Colonic mucosa (tissue), 4 donors: ENCODE measurements at places on chromosomes 13 and 19.
A peak's percentile ranks its signal among the peaks of the same experiment; 100 is the strongest.

- no peak overlapping the region for H3K4me3 ChIP-seq
- no peaks in the 10 kb centered on the region for H3K4me1 ChIP-seq
- H3K36me3 ChIP-seq: no peaks in the 10 kb centered on the region
- no peaks in the 10 kb centered on the region for H3K27me3 ChIP-seq
- no peak for DNase-seq
Observed at GRCh38 chr19:6958791-6959190, 62.4 kb downstream of the MBD3L2B start.

DNA sequence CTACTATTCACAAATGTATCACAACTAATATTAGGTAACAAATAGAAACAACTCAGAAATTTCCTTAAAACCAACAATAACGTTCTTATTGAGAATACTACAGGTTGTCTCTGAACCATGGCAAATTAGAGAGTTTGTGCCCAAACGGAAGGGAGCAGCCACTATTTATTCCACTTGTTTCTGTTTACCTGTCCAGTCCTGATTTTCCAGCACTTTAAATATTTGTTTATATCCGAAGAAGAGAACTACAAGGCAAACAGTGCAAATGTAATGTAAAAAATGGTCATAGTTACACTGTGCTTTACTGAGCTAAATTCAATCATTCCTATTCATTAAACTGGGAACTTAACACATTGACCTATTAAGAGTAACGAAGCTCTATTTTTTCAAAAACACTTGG, 9.2 kb downstream of the SUCLA2 start:
- no peak overlapping the region for H3K4me3 ChIP-seq
- no peak overlapping the region for H3K27ac ChIP-seq
- H3K4me1 ChIP-seq: no peaks in the 10 kb centered on the region
- no peaks in the 10 kb centered on the region for H3K27me3 ChIP-seq
- no peaks in the 10 kb centered on the region for H3K36me3 ChIP-seq

DNA sequence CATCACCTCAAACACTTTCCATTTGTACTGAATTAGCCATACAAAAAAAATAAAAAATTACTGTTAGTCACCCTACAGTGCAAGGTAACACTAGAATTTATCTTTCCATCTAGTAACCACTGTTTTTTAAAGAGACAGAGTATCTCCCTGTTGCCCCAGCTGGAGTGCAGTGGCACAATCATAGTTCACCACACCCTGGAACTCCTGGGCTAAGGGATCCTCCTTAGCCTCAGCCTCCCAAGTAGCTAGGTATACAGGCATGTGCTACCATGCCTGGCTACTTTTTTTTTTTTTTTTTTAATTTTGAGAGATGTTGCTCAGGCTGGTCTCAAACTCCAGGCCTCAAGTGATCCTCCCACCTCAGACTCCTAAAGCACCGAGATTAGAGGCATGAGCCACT, 17.9 kb downstream of the ANKRD10 start:
- H3K4me1 ChIP-seq: no peaks in the 10 kb centered on the region
- H3K4me3 ChIP-seq: no peak overlapping the region
- no peaks in the 10 kb centered on the region for H3K27me3 ChIP-seq
- no peak for DNase-seq

- H3K4me3 ChIP-seq: no peak overlapping the region
- no peaks in the 10 kb centered on the region for H3K36me3 ChIP-seq
- H3K27ac ChIP-seq: peak overlapping the region; percentile 75
- peak; percentile 84 for DNase-seq
- peaks cover 19% of the 10 kb centered on the region for H3K4me1 ChIP-seq
Observed at GRCh38 chr19:2054763-2055162, 3.7 kb upstream of the MKNK2 start.

DNA sequence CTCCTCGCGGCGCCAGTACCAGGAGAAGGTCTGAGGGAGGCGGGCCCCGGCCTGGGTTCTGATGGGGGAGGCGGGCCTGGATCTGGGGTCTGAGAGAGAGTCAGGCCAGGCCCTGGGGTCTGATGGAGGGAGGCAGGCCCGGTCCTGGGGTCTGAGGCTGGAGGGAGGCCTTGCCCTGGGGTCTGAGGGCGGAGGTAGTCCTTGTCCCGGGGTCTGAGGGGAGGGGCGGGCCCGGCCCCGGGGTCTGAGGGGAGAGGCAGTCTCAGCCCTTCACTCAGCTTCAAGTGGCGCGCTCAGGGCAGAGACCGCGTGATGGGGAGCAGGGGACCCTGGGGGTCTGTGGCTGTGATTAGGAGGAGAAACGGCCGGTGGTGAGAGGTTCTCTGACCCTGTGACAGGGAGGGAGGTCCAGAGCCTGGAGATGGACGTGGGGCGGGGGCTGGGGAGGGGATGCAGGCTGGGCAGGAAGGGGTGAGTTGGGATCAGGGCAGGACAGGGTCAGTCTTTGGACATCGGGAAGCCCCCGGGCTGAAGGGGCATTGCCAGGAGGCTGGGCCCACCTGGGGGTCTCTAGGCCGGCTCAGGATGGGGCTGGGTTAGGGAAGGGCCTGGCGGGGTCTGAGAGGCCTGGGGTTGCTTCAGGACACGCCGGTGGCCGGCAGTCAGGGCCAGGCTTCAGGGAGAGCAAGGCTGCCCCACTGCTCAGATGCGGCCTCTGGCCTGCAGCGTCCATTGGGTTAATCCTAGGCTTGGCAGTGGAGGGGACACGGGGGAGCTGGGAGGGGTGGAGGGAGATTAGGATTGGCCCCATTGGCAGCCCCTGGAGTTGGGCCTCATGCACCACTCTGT, 18.7 kb downstream of the HCN2 start:
- no peaks in the 10 kb centered on the region for H3K36me3 ChIP-seq
- no peak overlapping the region for H3K4me3 ChIP-seq
- DNase-seq: no peak
- H3K4me1 ChIP-seq: no peaks in the 10 kb centered on the region
- peaks cover 24% of the 10 kb centered on the region for H3K27me3 ChIP-seq
- H3K27ac ChIP-seq: no peak overlapping the region

DNA sequence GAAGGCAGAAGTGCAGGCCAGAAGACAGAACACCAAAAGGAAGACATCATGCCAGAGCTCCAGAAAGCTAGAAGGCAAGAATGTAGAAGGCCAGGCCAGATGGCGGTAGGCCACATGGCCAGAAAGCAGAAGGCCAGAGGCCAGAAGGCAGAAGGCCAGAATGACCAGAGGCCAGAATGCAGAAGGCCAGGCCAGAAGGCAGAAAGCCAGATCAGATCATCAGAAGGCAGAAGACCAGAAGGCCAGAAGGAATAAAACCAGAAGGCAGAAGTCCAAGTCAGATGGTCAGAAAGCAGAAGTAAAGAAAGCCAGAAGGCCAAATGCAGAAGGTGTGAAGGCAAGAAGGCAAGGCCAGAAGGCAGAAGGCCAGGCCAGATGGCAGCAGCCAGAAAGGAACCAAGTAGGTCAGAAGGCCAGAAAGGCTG, 185.0 kb downstream of the TUBA3C start:
- no peak overlapping the region for H3K27ac ChIP-seq
- H3K36me3 ChIP-seq: no peaks in the 10 kb centered on the region
- no peak overlapping the region for H3K4me3 ChIP-seq
- DNase-seq: no peak
- no peaks in the 10 kb centered on the region for H3K27me3 ChIP-seq

DNA sequence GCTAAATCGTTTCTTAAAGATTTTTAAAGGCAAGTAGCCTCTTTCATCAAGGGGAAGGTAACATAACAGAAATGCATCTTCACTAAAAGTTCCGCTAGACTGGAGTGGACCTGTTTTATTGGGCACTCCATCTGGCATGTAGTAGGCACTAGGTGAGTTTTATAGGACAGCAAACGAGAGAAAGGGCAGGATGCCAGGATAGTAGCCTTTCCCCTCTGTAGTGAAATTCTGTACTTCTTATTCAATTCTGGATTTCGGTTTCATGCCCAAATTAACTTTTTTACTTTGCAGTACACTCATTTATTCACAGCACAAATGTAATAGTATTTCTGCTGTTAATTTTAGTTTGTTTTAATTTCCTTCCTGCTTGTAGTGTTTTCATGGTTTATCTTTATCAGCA, 45.2 kb downstream of the GPR180 start:
- H3K4me1 ChIP-seq: no peaks in the 10 kb centered on the region
- no peak for DNase-seq
- H3K27me3 ChIP-seq: no peaks in the 10 kb centered on the region
- H3K36me3 ChIP-seq: no peaks in the 10 kb centered on the region

DNA sequence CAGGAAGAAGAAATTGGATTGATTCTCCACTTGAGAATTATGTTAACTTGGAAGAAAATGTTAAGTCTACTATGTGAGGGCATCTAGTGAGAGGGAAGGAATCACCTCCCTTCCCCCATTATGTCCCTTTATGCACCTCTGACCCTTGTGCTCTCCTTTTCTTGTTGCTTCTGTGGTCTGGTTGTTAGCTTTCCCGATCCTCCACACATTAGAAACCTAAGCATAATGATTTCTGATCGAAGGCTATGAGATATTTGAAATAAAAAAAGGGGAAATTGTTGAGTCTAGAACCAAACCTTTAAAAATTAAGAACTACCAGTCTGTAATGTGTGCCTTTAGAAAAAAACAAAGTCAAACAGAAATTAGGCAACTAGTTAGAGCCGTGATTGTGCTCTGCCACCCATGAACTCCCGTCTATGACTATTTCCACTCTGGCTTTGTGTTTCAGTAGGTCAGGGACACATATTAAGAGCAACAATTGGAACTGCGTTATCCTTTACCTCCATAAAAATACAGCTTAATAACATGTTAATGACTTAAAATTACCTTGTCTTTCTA, 463 bp upstream of the GPC6 start:
- no peaks in the 10 kb centered on the region for H3K36me3 ChIP-seq
- DNase-seq: no peak
- H3K27ac ChIP-seq: peak overlapping the region; percentile 66
- peaks cover 27% of the 10 kb centered on the region for H3K27me3 ChIP-seq

DNA sequence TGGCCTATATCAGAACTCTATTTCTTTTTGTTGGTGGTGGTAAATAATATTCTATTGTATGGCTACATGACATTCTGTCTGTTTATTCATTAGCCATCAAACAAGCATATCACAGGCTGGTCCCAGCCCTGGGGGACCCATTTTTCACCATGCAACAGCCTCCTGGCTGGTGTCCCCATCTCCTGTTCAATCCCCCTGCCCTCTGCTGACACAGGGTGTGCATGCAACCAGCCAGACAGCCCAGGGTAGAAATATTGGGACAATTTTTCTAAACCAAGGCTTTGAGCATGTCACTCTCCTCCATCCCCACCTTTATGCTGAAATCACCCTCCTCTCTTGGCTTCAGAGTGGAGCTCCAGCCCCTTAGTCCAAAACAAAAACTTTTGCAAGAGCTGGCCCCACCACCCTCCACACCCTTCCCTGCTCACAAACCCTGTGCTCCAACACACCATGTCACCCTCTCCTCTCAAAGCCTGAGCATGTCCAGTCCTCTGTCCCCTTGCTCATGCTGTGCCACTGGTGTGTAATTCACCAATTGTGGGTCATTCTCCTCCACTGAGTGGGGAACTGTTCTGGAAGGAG, 153.0 kb upstream of the UQCRFS1 start:
- no peaks in the 10 kb centered on the region for H3K4me1 ChIP-seq
- H3K27me3 ChIP-seq: no peaks in the 10 kb centered on the region
- no peak overlapping the region for H3K27ac ChIP-seq
- no peak overlapping the region for H3K4me3 ChIP-seq
- no peak for DNase-seq
- no peaks in the 10 kb centered on the region for H3K36me3 ChIP-seq

DNA sequence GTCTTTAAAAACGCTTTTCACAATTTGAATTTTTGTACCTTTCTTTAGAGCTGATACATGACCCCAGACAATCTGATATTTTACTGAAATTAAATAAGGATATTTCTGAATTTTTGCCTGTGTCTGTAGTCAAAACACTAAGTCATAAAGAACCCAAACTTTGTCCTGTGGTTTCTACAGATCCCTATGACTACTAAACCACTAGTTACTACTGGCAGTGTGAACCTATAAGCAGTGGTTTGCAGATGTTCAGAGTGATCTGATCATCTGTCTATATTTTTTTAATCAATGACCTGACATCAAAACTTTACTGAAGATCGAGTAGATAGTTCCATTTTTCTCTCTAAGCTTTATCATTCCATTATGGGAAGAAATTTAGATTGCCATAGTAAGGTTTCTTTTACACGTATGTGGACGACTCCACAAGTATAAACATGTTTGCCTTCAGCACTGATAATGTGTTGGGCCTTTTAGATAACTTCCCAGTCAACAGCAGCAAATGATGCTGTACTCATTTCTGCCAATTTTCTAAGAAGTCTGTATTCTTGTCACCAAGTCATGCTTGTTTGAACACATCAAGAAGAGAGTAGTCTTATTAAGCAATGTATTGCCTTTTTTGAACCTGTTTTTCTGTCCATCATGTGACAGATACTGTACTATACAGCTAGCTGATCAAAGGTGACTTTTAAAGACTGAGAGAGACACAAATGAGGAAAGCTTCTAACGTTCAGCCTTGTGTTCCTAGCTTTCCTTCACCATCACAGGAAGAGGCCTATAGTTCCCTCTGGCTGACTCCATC, 21.8 kb downstream of the POLR1D start:
- no peaks in the 10 kb centered on the region for H3K4me1 ChIP-seq
- no peaks in the 10 kb centered on the region for H3K27me3 ChIP-seq
- no peaks in the 10 kb centered on the region for H3K36me3 ChIP-seq

DNA sequence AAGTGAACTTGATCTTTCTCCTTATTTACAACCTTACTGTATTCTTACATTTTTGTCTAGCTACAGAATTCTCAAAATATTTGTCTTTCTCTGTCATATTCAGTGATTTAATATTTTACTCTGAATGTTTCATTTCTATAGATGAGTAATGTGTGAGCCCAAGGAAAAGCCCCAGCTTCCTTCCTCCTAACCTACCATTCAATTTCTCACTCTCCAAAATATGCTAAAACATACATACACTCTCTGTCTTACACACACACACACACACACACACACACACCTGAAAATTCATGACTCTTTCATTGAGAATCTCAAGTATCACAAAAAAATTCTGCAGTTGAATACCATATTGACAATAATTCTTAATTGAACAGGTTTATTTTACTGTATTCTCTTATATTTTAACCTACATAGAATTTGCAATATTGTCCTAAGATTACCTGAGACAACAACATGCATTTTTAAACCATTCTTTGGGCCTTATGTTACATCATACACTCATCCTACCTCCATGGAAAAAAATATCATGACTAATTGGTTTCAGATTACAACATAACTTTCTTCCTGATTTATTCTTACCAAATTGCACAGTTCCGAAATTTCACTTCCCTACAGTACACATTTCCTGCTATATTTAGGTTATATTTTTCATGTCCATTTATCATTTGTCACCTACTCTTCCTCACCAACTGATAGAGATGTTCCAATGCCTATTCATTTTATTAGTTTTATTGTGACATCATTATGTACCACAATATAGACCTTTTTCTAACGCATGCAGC, 1965.6 kb upstream of the PCDH20 start:
- no peak overlapping the region for H3K27ac ChIP-seq
- H3K36me3 ChIP-seq: no peaks in the 10 kb centered on the region
- no peak overlapping the region for H3K4me3 ChIP-seq
- no peaks in the 10 kb centered on the region for H3K27me3 ChIP-seq

- H3K27me3 ChIP-seq: peaks cover 8% of the 10 kb centered on the region
- no peaks in the 10 kb centered on the region for H3K4me1 ChIP-seq
- H3K36me3 ChIP-seq: no peaks in the 10 kb centered on the region
- no peak for DNase-seq
- no peak overlapping the region for H3K4me3 ChIP-seq
Observed at GRCh38 chr19:58535857-58536256, 8.0 kb upstream of the TRIM28 start.

GRCh38 chr19:3785938-3786824, at the start of gene MATK:
MATK (minus strand) TSS chr19:3786381; CDS start chr19:3785135, 1,246 bp downstream.
- peak within 1 kb of the TSS; percentile 20 for H3K4me3 ChIP-seq
- peaks cover 7% of the 10 kb centered on the region for H3K27me3 ChIP-seq
- DNase-seq: no peak

GRCh38 chr13:63024458-63024857, 1608.8 kb upstream of the PCDH20 start:
- H3K4me3 ChIP-seq: no peak overlapping the region
- H3K4me1 ChIP-seq: no peaks in the 10 kb centered on the region
- no peak overlapping the region for H3K27ac ChIP-seq
- no peak for DNase-seq
- no peaks in the 10 kb centered on the region for H3K27me3 ChIP-seq
